ENCODE measurements at places on chromosomes 16 and 17.

GRCh38 chr17:66240630-66241029 is 11.4 kb upstream of the APOH start:
- DNase-seq: no peak

GRCh38 chr17:33292201-33292980 is 704 bp downstream of the ASIC2 start:
- no peak for DNase-seq

- no peak for DNase-seq
Observed at GRCh38 chr17:39667262-39667944, 850 bp upstream of the PNMT start.

- DNase-seq: no peak
Observed at GRCh38 chr16:60484901-60485300, 1551.3 kb downstream of the CDH8 start.

DNA sequence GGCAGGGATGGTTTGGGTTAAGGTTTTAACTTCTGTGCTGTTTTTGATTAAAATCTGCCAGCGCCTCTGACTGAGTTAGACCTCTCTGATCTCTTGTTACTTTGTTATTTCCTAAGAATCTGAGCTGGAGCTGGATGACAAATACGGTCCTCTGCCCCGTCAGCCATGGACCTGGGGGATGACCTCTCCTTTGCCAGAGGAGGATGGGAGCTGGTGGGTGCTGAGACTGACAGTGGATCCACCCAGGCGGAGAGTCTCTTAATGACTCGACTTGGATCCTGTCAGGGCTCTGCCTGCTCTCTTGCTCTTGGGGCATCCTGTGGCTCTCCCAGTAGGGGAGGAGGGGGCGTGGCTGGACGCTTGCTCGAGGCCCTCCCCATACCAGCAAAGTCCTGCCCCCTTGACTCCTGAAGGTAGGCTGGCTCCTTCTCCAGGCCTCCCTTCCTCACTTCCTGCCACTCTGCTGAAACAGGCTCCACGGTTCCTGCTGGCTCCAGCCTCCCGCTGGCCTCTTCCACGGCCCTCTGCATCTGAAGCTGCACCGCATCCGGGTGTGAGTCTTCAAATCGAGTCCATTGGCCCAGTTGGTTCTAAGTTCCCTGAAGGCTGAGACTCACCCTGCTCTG is 24.8 kb upstream of the MAP3K14 start:
- DNase-seq: no peak

GRCh38 chr17:77798031-77798430 is 160.5 kb upstream of the TNRC6C start:
- DNase-seq: no peak

DNA sequence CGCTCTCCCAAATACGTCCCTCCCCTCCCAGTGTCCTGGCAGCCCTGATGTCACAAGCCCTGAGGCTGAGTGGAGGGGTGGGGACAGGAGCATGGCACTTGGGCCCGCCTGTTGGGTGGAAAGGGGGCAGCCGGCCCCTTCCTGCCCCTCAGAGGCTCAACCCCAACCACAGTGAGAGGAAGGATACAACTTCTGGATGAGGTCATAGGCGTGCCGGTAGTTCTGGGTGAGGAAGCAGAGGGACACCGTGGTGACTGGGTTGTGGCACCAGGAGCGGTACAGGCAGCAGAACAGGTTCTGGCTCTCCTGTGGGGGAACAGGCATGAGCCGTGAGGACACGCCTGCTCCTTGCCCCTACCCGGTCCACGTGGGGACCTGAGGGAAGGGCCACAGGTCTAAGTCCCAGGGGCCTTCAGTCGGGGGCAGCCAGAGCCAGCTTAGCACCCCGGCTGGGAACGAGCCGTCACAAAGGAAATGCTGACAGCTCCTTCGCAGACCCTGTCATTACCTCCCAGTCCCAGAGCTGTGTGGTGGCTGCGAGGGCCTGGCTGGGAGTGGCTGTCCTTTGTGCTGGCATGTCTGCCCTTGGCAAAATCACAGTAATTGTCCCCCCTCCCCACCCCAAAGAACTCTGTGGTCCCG is 11.2 kb upstream of the MTSS2 start:
- DNase-seq: no peak

DNA sequence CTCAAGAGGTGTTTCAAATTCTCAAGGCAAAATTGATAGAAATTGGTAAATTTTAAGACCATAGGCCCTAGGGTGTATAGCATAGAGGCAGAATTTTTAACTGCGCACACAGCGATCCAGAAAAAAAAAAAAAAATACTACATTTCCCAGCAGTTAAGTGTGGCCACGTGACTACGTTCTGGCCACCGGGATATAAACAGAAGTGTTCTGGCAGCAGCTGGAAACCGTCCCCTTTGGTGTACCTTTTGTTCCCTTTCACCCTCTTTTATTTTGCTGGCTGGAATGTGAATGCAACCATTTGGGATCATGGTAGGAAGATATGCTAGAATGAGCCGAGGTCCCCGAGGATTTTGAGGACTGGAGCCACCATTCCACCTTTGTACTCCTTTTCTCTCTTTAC is 52.7 kb upstream of the AKAP1 start:
- DNase-seq: no peak

DNA sequence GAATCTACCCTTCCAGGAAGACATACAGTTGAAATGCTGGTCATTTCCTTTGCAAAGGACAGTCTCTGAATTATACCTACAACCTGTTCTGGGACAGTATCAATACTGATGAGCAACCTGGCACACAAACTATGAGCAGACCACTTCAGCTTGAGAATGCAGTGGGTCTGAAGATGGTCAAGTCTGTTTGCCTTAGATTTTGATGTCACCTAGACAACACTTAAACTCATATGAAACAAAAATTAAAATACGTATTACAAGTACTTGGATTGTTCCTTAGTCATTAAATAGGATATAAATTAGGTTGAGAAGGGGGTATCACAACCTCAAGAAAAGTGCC is 3.5 kb downstream of the SRSF2 start:
- DNase-seq: no peak

DNA sequence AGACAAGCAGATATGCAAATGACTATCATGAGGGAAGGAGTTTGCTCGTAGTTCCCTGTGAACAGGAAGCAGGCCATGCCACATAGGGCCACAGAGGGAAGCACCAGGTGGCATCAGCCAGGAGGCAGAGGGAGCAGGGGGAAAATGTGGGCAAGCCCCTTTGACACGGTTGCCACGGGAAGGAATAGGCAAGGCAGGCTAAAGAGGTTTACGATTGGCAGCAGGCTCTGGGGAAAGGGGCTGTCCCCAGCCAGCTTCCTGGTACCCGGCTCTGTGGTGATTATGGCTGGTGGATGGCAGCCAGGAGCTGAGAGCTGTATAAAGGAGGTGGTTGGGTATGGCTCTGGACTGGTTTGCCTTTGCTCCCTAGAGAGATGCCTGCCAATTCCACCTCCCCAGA is 848 bp downstream of the CES3 start:
- DNase-seq: no peak

DNA sequence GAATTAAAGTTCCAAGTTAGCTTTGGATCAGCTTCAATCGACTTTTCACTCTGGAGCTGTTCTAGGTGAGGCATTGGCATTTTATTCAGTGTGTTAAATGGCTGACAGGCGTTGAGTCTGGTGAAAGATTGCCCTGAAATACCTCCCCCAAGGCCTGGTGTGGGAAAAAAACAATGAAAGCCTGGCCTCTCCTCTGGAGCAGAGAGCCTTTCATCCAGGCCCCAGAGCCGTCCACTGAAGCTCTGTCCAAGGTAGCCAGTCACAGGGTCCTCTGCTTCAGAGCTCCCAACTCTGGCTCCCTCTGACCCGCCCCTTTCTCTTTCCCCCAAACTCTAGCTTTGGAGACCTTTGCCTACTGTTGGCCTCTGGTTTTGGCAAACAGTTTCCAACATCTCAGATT is 123.6 kb upstream of the CRHR1 start:
- no peak for DNase-seq

DNA sequence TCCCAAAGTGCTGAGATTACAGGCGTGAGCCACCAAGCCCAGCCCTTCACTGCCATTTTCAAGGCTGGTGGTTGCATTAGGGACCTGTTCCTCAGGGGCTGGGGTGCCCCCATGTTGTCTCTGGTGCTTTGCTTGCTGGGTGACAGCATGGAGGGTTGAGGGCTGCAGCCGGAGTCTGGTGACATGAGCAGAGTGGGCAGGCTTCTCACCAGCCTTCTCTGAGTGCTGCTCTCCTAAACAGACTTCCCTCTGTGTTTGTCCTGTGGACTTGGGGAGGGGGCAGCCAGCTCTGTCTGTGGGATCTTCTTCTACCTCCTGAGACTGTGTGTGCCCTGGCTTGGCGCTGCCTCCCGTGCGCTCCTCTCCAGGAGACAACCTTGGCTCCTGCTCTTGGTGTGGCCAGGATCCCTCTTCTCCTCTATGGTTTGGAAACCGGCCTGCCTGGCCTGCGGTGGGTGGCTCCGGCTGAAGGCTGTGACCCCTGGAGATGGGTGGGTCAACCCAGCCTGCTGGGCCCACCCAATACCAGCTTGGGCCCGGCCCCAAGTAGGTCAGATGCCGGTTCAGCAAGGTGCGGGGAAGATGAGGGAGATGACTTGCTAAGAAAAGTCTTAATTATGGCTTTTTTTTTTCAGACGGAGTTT is 72.1 kb downstream of the PDPK1 start:
- no peak for DNase-seq

DNA sequence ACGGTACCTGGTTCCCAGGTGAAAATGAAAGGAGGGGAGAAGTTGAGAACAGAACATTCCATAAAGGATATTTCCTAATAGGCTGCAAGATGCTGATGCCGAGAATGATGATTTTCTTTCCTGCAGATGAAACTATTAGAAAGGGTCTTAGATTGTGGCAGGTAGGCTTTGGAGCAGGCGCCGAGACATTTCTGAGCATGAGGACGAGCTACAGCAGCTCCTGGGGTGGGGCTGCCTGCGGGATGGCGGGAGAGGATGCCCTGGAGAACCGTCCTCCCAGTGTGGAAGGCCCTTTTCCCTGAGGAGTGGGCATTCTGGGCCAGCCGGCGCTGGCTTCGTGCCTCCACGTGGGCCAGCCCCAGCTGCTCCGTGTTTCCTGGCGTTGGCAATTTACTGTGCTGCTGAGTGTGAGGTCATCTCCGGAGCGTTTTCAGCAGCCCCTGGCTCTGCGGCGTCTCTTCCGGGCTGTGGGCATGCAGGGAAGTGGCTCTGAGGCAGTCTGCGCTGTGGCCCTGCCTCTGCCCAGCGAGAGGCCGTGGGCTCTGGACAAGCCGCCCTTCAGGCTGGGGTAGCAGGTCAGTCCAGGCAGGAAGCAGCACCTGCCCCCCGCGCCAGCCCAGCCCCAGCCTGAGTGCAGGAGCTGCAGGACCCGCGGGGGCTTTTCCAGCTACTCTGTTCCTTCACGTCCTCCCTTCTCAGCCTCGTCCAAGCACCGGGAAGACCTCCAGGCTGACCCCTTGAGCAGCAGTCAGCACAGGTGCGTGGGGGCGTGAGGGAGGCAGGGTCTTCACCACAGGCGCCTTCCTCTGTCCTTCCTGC is 12.2 kb downstream of the ENGASE start:
- DNase-seq: no peak

GRCh38 chr16:6970171-6970857 is 362.3 kb upstream of the RBFOX1 start:
- DNase-seq: no peak

GRCh38 chr17:18315562-18315922 is 449 bp downstream of the SMCR8 start:
- no peak for DNase-seq

GRCh38 chr16:68429076-68429854 is 19.0 kb downstream of the SMPD3 start:
- no peak for DNase-seq

DNA sequence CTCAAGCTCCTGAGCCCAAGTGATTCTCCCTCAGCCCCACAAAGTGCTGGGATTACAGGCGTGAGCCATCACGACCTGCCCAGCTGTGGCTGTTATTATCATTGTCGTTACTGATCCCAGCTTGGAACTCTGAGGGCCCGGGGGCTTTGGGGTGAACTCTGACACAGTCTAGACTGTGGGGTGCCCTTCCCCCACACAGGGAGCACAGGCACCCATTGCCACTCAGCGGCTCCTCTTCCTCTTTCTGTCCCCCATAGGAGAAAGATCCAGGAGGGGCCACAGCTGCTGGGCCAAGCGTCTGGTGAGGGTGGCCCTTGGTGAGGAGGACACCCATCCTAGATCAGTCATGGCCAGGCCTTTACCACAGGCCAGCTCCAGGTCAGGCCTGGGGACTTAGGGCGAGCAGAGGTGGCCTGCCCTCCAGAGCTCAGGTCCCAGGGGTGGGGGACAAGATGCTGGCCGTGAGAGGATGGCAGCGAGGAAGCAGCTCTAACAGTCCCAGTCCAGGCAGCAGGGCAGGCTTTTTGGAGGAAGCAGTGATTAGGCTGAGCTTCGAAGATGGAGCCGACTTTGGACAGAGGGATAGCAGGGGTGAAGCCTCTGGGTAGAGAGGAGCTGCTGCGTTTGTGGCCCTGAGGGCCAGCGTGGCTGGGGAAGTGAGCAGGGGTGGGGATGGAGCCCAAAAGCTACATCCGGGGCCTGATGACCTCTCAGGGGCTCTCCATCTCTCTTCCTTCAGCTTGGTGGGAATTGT is 24.7 kb downstream of the TMEM235 start:
- DNase-seq: no peak

DNA sequence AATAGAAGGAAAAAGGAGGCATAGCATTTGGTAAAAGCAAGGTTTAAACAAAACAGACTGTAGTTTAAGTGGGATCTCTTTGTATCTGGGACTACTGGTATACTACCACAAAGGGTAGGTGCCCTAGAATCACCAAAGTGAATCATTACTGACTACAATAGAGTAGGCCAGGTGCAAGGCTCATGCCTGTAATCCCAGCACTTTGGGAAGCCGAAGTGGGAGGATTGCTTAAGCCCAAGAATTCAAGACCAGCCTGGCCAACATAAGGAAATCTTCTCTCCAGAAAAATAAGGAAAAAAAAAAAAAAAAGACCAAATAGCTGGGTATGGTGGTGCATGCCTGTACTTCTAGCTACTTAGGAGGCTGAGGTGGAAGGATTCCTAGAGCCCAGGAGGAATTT is 60.8 kb upstream of the CORO6 start:
- no peak for DNase-seq

DNA sequence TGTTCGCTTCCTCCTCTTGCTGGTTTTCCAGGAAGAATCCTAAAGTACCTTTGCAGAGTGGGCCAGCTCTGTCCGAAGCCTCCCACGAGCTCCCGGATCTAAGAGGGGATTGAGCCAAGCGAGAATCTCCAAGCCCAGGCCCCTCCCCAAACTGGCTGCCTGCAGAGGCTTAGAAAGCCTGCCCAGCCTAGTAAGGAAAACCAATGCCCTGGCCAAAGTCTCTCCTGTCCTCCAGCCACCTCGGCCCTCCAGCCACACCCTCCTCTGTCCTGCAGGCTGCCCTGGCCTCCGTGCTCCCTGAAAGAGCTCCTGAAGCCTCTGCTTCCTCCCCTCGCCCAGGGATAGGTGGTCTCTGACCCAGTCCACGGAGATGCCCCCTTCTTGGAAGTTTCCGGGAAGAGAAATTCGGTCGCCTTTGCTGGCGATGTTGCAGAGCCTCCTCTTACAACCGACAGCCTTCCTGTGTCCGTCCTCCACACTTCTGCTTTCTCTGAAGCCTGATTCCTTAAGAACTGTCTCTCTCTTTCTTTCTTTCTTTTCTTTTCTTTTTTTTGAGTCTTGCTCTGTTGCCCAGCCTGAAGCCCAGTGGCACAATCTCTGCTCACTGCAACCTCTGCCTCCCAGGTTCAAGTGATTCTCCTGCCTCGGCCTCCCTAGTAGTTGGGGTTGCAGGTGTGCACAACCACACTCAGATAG is 54.9 kb upstream of the TOB1 start:
- DNase-seq: no peak

- DNase-seq: no peak
Observed at GRCh38 chr16:11670171-11671131, 2.2 kb downstream of the SNN start.

- no peak for DNase-seq
Observed at GRCh38 chr16:11066261-11066870, 122.0 kb downstream of the CLEC16A start.
